Breast epithelium (tissue), 4 donors: ENCODE measurements at places on chromosomes 6 and 20.

GRCh38 chr6:17817763-17818162, 111.0 kb upstream of the NUP153 start:
- H3K27me3 ChIP-seq, result no peaks in the 10 kb centered on the region
- no peak overlapping the region for H3K27ac ChIP-seq
- no peak overlapping the region for H3K4me3 ChIP-seq
- no peak for DNase-seq

DNA sequence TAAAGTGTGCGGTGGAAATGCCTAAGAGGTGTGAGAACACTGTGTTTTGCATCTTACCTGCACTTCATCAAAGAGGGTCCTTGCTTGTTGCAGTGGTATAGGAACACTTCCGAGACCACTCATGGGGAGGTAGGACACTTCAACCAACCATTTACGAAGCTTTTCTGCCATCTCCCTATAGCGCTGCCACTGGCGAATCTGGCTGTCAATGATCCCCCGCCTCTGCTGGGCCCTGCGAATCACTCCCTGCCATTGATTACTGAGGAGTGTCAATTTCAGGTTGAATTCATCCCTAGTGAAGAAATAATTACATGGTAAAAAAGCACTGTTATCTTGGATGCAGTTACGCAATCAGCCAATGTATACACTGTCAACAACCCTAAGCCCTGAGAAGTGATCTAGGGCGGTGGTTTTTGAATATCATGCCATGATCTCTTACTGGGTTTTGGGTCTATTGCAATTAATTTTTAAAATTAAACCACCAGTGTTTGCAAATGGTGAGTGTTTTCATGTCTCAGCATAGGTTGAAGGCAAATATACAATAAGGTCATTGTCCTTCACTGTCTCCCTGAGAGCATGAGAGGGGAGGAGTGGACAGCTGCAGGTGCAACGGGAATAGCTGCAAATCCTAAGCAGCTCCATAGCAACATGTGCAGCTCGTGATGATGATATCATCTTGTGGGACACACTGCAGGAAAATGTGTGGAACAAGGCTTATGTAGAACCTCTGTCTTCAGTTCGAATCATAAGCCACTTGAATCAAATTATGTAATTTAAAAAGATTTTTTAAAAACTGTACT, 400.6 kb downstream of the ESR1 start:
- DNase-seq, result no peak
- no peaks in the 10 kb centered on the region for H3K4me1 ChIP-seq
- no peak overlapping the region for H3K4me3 ChIP-seq
- H3K36me3 ChIP-seq, result peaks cover 16% of the 10 kb centered on the region
- H3K27me3 ChIP-seq, result no peaks in the 10 kb centered on the region

GRCh38 chr20:44829688-44830087, 19.3 kb upstream of the RIMS4 start:
- H3K27ac ChIP-seq, result no peak overlapping the region
- no peak overlapping the region for H3K4me3 ChIP-seq
- no peaks in the 10 kb centered on the region for H3K4me1 ChIP-seq
- no peaks in the 10 kb centered on the region for H3K36me3 ChIP-seq
- H3K27me3 ChIP-seq, result no peaks in the 10 kb centered on the region
- no peak for DNase-seq

DNA sequence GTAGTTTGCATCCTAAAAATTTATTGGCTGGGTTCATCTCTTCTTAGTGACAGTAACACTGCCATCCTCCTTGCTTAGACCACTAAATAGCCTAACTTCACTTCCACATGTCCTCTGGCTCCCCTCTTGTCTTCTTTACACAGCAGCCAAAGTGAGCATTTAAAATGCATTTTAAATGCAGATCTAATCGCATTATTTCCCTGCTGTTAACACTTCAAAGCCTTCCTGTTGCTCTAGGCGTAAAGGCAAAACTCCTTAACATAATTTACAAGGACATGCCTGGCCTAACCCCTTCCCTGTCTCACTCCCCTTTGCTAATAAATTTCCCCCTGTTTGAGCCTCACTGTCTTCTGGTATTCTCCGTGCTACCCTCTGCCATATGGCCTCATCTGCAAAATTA, 26.5 kb downstream of the NKAIN2 start:
- no peak overlapping the region for H3K4me3 ChIP-seq
- H3K36me3 ChIP-seq, result no peaks in the 10 kb centered on the region
- no peaks in the 10 kb centered on the region for H3K4me1 ChIP-seq
- no peak for DNase-seq
- no peak overlapping the region for H3K27ac ChIP-seq
- no peaks in the 10 kb centered on the region for H3K27me3 ChIP-seq

- H3K27ac ChIP-seq, result no peak overlapping the region
- H3K4me1 ChIP-seq, result no peaks in the 10 kb centered on the region
- no peak for DNase-seq
- H3K4me3 ChIP-seq, result no peak overlapping the region
- H3K36me3 ChIP-seq, result no peaks in the 10 kb centered on the region
- H3K27me3 ChIP-seq, result peaks cover 6% of the 10 kb centered on the region
Observed at GRCh38 chr6:444653-445275, 53.2 kb downstream of the IRF4 start.

GRCh38 chr6:85752602-85753001, 109.9 kb upstream of the SYNCRIP start:
- no peak for DNase-seq
- H3K27me3 ChIP-seq, result no peaks in the 10 kb centered on the region
- no peak overlapping the region for H3K27ac ChIP-seq
- H3K36me3 ChIP-seq, result no peaks in the 10 kb centered on the region

DNA sequence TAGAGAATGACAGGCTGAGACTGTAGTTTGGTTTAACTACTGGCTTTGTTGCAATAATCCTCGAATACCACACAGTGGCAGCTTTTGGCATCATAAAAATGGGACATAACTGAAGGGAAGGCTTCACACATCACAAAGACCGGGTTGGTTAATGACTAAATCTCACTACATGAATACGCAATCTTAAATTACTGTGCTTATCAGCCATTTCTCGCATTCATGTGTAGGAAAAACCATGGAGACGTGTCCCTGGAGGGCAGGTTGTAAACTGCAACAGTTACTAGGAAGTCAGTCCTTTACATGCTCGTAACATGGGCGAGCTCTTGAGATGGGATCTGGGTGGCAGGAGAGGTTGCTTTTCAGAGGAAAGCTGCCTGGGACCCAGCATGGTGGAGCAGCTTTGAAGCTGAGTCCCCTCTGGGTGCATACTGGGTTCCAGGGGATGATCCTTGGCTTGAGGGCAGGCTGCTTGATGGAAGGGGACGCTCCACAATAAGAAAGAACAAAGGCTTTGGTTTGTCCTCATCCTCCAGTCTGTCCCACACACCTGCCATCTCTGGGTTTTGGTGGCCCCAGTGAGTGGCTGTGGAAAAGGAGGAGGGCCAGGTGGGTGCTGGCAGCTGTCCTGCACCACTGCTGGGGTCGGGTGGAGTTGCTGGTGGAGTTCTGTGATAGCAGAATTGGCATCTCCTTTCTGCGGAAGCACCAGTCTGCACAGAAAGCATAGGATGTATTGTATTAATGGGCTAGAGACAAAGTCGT, 2.1 kb downstream of the RPS21 start:
- DNase-seq, result no peak
- H3K4me3 ChIP-seq, result no peak overlapping the region
- no peak overlapping the region for H3K27ac ChIP-seq
- no peaks in the 10 kb centered on the region for H3K36me3 ChIP-seq
- no peaks in the 10 kb centered on the region for H3K27me3 ChIP-seq

- peaks cover 5% of the 10 kb centered on the region for H3K4me1 ChIP-seq
- H3K27me3 ChIP-seq, result no peaks in the 10 kb centered on the region
- no peak overlapping the region for H3K4me3 ChIP-seq
- H3K36me3 ChIP-seq, result no peaks in the 10 kb centered on the region
- H3K27ac ChIP-seq, result no peak overlapping the region
- DNase-seq, result no peak
Observed at GRCh38 chr6:36837686-36838085, 1.6 kb downstream of the CPNE5 start.

DNA sequence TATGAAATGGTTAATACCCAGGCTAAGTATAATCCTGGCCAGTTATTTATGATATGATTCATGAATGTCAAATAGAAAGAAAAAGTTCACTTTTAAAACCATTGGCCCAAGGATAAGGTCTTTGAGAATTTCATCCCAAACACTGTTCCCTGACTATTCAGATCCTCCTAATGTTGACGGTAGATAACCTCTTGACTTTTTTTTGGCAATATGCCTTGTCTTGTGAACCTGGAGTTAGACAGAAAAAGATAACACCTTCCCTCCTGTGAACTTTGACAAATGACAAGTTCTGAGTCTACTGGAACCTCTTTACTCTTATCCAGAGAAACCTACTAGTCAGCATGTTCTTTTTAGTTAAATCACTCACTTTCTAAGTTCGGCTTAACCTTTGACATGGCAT, 166.8 kb upstream of the PREP start:
- no peaks in the 10 kb centered on the region for H3K27me3 ChIP-seq
- no peaks in the 10 kb centered on the region for H3K4me1 ChIP-seq
- H3K4me3 ChIP-seq, result no peak overlapping the region
- H3K36me3 ChIP-seq, result no peaks in the 10 kb centered on the region
- H3K27ac ChIP-seq, result no peak overlapping the region

- H3K27ac ChIP-seq, result peak overlapping the region; percentile 82
- H3K36me3 ChIP-seq, result no peaks in the 10 kb centered on the region
- H3K4me1 ChIP-seq, result no peaks in the 10 kb centered on the region
- H3K27me3 ChIP-seq, result no peaks in the 10 kb centered on the region
Observed at GRCh38 chr6:15090145-15090579, 155.7 kb upstream of the JARID2 start.

- no peak overlapping the region for H3K4me3 ChIP-seq
- no peak overlapping the region for H3K27ac ChIP-seq
- H3K4me1 ChIP-seq, result no peaks in the 10 kb centered on the region
- H3K36me3 ChIP-seq, result no peaks in the 10 kb centered on the region
Observed at GRCh38 chr20:24411003-24411833, 58.2 kb upstream of the SYNDIG1 start.

GRCh38 chr6:83231146-83231545, 38.0 kb downstream of the RWDD2A start:
- no peaks in the 10 kb centered on the region for H3K4me1 ChIP-seq
- H3K27me3 ChIP-seq, result no peaks in the 10 kb centered on the region
- no peak overlapping the region for H3K4me3 ChIP-seq
- H3K36me3 ChIP-seq, result no peaks in the 10 kb centered on the region

DNA sequence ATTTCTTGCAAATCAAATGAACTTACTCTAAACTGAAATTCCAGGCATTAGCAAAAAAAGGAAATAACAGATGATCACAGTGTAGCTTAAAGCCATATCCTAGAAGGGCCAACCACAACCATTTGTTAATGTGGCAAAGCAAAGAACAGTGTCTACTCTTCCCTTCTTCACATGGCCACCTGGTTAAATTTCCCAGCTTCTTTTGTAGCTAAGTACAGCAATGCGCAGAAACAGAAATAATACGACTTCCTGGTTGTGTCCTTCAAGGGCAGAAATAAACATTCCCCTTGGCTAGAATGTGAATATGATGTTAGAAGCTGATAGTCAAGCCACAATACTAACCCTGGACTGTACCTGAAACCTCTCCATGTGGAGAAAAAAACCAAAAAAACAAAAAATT, 9.6 kb downstream of the SNX3 start:
- H3K4me3 ChIP-seq, result no peak overlapping the region
- no peaks in the 10 kb centered on the region for H3K4me1 ChIP-seq
- H3K27ac ChIP-seq, result no peak overlapping the region

DNA sequence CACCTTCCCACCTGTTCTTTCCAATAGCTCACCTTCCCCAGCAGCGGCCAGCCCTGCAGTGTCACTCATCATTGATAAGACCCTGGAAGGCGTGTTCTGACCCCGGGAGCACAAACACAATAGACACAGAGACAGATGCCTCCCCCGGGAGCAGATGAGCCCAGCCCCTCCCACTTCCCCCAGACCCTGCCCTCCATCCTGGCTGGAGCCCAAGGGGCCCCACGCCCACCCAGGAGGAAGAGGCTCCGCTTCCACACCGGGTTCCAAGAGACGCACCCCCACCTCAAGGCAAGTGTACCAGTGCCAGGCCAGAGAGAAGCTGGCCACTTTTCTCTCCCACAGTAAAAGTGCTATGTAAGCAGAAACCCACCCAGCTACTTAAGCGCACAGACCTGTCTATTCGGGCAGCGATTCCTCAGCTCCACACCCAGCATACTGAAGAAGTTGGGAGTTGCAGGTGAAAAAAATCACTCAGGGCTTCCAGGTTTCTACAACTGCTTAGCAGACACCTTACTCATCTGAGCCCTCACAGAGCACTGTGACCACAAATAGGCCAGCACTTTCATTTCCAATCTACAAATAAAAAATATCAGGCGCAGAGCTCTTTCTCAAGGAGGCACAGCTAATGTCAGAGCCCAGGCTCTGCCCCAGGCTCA, 93.4 kb upstream of the NXT1 start:
- no peak overlapping the region for H3K27ac ChIP-seq
- DNase-seq, result no peak
- H3K36me3 ChIP-seq, result no peaks in the 10 kb centered on the region
- H3K27me3 ChIP-seq, result peaks cover 23% of the 10 kb centered on the region

GRCh38 chr6:136887953-136888352, 34.1 kb upstream of the SLC35D3 start:
- H3K4me3 ChIP-seq, result no peak overlapping the region
- no peaks in the 10 kb centered on the region for H3K4me1 ChIP-seq
- no peak for DNase-seq
- no peaks in the 10 kb centered on the region for H3K36me3 ChIP-seq
- H3K27me3 ChIP-seq, result no peaks in the 10 kb centered on the region
- H3K27ac ChIP-seq, result no peak overlapping the region

- no peak overlapping the region for H3K27ac ChIP-seq
- DNase-seq, result no peak
- H3K27me3 ChIP-seq, result no peaks in the 10 kb centered on the region
- H3K4me3 ChIP-seq, result no peak overlapping the region
- H3K4me1 ChIP-seq, result no peaks in the 10 kb centered on the region
- no peaks in the 10 kb centered on the region for H3K36me3 ChIP-seq
Observed at GRCh38 chr6:112180095-112180820, 74.1 kb downstream of the LAMA4 start.

- H3K4me1 ChIP-seq, result no peaks in the 10 kb centered on the region
- H3K4me3 ChIP-seq, result no peak overlapping the region
- H3K27me3 ChIP-seq, result no peaks in the 10 kb centered on the region
- H3K27ac ChIP-seq, result no peak overlapping the region
- H3K36me3 ChIP-seq, result no peaks in the 10 kb centered on the region
Observed at GRCh38 chr6:85403331-85404015, 46.4 kb upstream of the NT5E start.

GRCh38 chr6:79841577-79842375, 105.6 kb downstream of the ELOVL4 start:
- no peak overlapping the region for H3K27ac ChIP-seq
- H3K36me3 ChIP-seq, result no peaks in the 10 kb centered on the region
- H3K4me3 ChIP-seq, result no peak overlapping the region
- DNase-seq, result no peak
- H3K27me3 ChIP-seq, result no peaks in the 10 kb centered on the region

- peaks cover 6% of the 10 kb centered on the region for H3K4me1 ChIP-seq
- H3K27ac ChIP-seq, result peak overlapping the region; percentile 100
- H3K4me3 ChIP-seq, result peak overlapping the region; percentile 99
Observed at GRCh38 chr6:111481836-111482187, 1.2 kb downstream of the REV3L start.

DNA sequence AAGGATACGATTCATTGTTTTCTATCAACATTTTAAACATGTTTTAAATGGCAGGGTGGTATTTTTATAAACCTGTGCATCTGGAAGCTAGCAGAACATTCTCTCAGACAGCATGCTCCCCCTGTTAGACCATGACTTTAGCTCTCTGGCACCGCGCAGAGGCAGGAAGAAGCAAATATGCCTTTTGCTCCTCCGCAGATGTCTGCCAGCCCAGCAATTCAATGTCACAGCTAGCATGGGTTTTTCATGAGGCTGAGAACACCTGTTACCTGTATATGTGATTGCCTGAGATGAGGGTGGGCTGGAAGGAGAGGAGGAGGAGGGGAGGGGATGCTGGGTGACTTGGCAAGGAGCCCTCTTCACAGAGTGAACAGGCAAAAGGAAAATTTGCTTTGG, 6.7 kb downstream of the MTCH1 start:
- no peak for DNase-seq
- no peak overlapping the region for H3K4me3 ChIP-seq
- no peaks in the 10 kb centered on the region for H3K36me3 ChIP-seq
